BE2C (cell line): ENCODE measurements at places on chromosomes 2 and 18.

DNA sequence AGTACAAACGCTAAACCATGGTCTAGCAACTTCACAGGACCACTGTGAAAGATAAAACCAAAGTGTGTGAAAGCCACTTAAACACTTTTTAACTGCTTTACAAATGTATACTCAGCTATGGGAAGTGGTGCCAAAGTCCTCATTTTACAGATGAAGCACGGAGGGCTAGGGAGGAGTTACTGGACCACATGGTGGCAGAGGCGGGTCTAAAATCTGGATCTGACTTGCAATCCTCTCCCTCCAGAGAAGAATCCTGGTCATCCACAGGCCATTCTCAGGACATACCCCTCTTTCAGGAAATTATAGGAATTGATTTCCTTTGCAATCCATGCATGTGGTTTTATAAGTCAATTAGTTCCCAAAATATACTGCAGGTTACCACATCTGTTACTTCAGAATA lies 84.6 kb upstream of the GYPC start:
- DNase-seq: no peak

- DNase-seq: no peak
Measured at GRCh38 chr2:24082787-24083566, 1.7 kb downstream of the TP53I3 start.

DNA sequence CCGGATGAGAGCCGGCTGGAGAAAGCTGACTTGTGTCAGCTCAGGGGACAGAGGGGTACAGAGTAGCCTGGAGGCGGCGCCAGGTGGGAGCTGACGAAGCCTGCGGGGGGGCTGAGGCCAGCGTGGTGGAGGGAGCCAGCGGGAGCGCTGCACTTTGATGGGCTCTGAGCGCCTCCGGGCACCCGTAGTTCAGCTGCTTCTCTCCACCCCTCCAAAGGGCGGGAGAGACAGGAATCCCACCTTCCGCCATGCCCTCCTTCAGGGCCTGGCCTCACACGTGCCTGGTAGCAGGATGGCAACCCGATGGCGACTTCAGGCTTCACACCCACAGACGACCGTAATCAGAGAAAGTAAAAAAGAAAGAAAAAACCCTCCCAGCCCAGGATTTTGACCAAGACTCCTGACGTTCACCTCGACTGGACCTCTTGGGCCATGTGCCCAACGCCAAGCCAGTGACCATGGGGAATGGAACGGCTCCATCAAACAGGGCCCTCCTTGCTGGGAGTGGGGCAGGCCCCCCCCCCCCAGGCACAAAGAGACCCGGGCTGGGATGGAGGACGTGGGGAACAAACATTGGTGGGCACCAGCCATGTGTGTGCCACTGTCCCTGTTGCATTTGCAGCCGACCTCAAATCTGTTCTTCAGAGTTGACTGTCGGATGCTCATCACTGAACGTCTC lies 60.7 kb upstream of the ASAP2 start:
- no peak for DNase-seq

GRCh38 chr2:109613081-109613921 lies 465 bp downstream of the SEPTIN10 start:
- peak; percentile 4 for DNase-seq

GRCh38 chr2:134181219-134181618 lies 72.7 kb upstream of the MGAT5 start:
- DNase-seq: no peak

- no peak for DNase-seq
Measured at GRCh38 chr18:23550898-23551297, 35.4 kb downstream of the NPC1 start.

GRCh38 chr2:29281086-29281915 lies 166.1 kb downstream of the CLIP4 start:
- peak; percentile 88 for DNase-seq

- DNase-seq: no peak
Measured at GRCh38 chr2:184735611-184736010, 137.3 kb downstream of the ZNF804A start.

GRCh38 chr2:239662413-239663120 lies 261.7 kb upstream of the HDAC4 start:
- DNase-seq: no peak

DNA sequence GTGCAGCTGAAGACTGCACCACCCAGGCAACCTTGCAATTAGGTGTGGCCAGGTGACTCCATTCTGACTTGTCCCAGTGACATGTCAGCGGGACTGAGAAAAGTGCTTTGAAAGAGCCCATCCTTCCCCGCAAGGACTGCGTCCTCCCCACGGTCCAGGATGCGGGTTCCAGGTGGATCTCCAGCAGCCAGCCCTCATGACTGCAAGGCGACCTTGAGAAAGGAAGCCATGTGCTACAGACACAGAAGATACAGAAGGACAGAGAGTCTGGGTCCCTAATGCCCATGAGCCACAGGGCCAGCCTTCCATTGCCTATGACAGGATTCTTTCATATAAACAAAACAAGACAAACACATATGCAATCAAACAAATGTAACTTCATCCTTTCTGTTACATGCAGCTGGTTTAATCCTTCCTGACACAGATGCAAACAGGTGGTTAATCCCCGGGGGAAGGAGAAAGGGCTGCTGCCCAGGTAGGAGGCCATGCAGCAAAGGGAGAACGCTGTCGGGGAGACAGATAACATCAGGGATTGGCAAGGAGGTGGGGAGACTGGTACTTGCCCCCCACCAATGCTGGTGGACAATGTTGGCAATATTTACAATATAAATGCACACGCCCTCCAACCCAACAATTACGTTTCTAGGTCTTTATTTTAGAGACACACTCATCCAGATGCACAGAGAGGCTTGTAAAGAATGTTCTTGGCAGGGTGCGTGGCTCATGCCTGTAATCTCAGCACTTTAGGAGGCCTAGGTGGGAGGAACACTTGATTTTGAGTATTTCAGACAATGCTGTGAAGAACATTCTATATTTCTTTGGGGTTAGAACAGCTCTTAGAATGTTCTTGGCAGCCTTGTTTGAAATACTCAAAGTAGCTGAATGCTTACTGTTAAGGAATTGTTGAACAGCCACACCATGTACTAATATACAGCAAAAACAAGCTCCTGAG lies 64.8 kb downstream of the NCAPH start:
- DNase-seq: no peak

GRCh38 chr2:86747711-86748639 lies 27.9 kb downstream of the RMND5A start:
- DNase-seq: no peak

GRCh38 chr2:22487541-22487940 lies 897.4 kb upstream of the KLHL29 start:
- DNase-seq: no peak

DNA sequence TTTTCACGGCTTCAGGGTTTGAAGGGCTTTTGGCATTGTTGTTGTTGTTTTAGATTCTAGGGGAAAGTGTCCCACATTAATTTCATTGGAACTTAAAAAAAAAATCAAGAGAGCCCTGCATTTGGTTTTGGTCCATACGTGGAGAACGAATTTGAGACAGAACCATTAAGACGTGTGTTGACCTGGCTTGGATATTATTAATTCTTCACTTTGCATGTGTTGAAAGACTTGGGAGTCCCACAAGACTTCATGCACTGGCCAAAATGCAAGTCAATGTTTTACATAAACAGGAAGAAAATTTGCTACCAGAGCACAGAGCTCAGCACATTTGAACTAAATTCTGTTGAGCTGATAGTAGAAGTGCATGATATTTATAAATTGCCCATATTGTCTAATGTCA lies 761.2 kb upstream of the ACVR2A start:
- DNase-seq: no peak

- DNase-seq: no peak
Measured at GRCh38 chr18:46693996-46694395, 37.0 kb upstream of the LOXHD1 start.

- no peak for DNase-seq
Measured at GRCh38 chr2:112692918-112693317, 27.9 kb upstream of the NT5DC4 start.

GRCh38 chr18:29749704-29750103 lies 1292.8 kb downstream of the DSC3 start:
- DNase-seq: no peak

DNA sequence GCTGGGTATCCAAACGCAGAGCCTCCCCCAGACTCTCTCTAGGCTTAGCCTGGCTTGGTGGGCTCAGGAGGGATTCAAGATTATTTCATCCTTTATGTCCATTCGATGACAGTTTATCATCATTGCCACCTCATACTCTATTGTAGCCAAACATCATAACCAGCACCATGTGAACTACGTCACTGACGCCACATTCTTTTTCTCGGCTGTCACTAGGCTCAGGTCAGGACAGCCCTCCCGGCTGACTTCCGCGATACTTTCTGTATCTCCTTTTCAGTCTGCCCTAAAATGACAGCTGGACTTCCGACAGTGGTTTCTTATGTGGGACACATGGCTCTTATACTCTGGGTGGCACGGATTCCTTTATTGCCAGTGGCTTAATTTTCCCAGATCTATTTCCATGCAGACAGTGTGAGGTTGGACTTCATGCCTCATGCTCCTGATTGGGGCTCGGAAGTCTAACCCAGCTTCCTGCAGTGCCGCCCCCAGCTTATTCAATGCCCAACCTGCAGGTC lies 39.8 kb upstream of the SMIM21 start:
- DNase-seq: no peak

DNA sequence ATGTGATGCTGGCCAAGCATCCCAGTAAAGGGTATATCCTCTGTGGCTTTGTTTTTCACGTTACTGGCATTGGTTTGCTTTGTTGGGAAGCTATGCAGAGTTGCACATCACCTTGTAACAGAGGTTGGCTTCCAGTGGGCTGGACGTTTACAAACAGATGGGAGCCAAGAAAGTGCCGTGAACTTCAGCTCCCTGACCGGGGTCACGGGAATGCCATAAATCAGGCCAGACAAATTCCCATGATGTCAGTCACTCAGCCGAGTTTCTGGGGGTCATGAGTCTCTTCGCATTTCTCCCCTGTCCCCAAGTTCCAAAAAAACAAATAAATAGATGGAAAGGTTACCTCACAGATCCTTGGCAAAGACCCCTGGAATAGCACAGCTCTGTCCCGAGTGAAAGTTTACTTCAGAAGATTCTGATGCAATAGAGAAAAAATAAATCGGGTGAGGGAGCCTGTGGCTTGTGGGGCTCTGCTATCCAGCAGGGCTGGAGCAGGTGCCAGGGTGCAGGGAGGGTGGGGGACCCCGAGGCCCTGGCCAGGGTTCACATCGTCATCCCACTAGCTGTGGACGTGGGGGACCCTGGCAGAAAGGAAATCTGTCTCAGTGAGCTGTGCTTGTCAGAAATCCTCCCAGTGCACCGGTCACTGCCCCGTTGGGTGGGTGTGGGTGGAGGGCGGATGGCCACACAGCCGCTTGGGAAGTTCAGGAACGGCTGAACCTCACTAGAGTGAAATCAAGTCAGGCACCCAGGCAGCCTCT lies 27.8 kb downstream of the TWIST2 start:
- no peak for DNase-seq

- no peak for DNase-seq
Measured at GRCh38 chr2:112733456-112733855, 12.6 kb downstream of the NT5DC4 start.

GRCh38 chr2:236317938-236318396 lies 53.8 kb upstream of the ASB18 start:
- DNase-seq: no peak

DNA sequence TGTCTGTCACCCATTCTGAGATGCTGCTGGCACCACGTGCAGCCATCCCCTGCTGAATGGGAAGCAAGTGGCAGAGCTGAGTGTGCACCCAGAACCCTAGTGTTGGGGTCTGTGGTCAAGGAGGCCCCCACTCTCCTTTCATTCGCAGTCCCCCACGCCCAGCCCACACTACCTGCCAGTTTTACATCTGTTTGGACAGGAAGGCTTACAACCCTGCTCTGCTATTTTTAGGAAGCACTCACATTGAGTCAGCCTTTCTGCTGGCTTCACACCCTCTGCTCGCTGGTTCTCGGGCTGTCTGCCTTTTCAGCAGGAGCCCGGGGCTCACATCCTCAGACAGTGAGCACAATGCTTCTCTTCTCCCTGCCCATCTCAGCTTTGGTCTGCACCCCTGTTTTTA lies 10.7 kb upstream of the ADCY3 start:
- DNase-seq: no peak

- no peak for DNase-seq
Measured at GRCh38 chr2:43133336-43133707, 93.1 kb downstream of the ZFP36L2 start.
